ENCODE measurements at places on chromosomes 12 and 14. TPM values are rescaled to one million over a fixed set of nuclear protein-coding genes. Genes with fewer than 3 reads are reported as not detected.

Gene SMOC1
- total RNA-seq = not detected

Gene HNRNPA1
- total RNA-seq = 997 TPM

Gene NAP1L1
- total RNA-seq = 371 TPM

Gene RPGRIP1
- total RNA-seq = not detected

DNA sequence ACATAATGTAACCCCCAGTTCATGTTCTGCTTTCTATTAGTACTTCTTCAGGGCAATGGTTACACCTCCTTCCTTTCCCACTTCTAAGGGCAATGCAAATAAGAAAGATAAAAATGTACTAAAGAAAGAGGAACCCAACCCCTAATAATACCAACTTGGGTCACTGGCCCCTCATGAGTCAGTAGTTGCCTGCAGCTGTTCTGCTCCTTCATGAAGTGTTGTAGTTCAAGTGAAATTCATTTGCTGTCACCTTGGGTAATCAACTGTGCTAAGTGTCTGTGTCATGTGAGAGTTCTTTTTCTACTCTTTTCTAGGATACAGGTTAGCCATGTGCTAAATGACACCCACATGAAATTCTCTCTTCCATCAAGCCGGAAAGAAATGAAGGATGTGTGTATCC lies 91.8 kb downstream of the PLXNC1 start:
- peaks cover 37% of the 10 kb centered on the region for H3K4me1 ChIP-seq
- peaks cover 12% of the 10 kb centered on the region for H3K36me3 ChIP-seq
- no peak overlapping the region for H3K4me3 ChIP-seq
- DNase-seq = no peak
- peak overlapping the region; percentile 16 for H3K27ac ChIP-seq

DNA sequence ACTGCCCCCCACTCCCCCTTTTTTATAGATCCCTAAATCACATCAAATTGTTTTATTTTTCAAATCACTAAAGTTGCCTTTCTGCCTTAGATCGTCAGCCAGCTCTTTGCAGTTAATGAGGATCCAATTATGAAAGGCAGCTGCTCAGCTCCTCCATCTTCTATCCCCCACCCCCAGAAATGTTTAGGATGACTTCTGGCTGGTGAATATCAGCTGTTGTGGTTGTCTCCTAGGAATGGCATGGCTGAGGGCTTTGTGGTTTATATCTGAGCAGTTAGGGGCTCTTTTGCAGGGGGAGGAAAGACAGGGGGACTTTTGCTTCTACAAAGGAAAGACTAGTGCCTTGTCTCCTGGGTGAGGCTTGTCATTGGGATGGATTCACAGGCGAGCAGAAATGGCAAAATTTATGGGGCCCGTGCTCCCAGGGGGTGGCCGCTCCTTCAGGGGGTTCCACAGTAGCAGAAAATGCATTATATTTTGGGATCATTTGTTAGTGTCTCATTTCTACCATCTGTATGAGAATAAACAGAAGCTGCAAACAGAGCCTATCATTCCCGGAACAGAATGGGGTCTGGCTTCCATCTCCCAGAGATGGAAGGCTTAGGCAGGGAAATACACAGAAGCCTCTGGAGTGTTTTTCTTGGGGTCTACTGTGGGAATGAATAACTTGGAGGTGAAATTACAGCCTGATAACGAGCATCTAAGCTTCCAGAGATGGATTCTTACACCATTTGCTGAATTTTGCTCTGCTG lies 6.5 kb downstream of the JDP2 start:
- peaks cover 12% of the 10 kb centered on the region for H3K27me3 ChIP-seq
- H3K4me3 ChIP-seq = no peak overlapping the region
- DNase-seq = no peak
- H3K27ac ChIP-seq = no peak overlapping the region
- no peaks in the 10 kb centered on the region for H3K36me3 ChIP-seq
